ENCODE measurements at places on chromosomes 4 and X. TPM values are rescaled to one million over a fixed set of nuclear protein-coding genes. Genes with fewer than 3 reads are reported as not detected.

- no peak for DNase-seq
These were observed 30.0 kb downstream of the TLR2 start for GRCh38 chr4:153713866-153714646.

DNA sequence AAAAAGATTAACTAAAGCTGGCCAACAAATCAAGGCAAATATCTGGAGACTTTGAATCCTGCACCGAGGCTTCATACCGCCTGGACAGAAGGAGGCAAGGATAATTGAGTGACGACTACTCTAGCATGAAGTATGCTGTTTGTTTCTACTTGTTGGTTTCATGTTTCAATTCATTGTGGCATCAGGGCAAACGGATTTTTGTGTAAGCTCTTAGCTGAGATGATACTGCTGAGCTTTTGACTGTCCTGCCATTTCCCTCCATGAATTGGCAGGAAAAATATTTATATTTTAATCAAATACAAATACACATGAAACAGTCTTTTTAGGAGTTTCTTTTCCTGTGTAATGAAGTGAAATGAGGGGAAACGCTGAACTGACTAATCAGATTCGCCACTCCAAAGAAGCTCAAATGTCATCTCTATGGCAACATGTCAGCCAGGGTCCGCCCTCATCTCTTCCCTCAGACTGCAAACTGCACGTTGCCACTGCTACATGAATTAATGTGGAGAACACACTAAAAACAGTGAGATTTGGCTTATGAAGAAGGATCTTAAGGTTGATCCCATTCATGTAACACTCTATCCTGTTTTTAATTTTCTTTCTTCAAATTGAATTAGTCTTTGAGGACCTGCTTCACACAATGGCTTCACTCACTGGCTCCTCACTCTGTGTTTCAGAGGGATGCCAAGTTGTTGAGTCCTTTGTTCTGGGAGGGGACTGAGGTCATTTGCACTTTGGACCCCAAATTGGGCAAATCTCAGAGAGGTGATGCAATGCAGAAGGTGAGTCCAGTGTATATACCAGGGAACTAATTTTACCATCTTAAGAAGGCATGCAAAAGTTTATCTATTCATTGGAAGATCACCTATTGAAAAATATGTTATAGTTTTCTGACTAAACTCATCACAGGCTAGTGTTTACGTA lies 149.6 kb upstream of the MID1 start:
- peak; percentile 15 for DNase-seq

GRCh38 chrX:153853180-153853901 lies 23.0 kb upstream of the PDZD4 start:
- no peak for DNase-seq

The CACNA1F gene
- not detected for total RNA-seq

GRCh38 chr4:31702326-31702725 lies 982.2 kb downstream of the PCDH7 start:
- DNase-seq = no peak

The SHROOM3 gene
- total RNA-seq = 2.8 TPM

The CORIN gene
- 0.25 TPM for total RNA-seq

The SH3RF1 gene
- total RNA-seq = 4.0 TPM

DNA sequence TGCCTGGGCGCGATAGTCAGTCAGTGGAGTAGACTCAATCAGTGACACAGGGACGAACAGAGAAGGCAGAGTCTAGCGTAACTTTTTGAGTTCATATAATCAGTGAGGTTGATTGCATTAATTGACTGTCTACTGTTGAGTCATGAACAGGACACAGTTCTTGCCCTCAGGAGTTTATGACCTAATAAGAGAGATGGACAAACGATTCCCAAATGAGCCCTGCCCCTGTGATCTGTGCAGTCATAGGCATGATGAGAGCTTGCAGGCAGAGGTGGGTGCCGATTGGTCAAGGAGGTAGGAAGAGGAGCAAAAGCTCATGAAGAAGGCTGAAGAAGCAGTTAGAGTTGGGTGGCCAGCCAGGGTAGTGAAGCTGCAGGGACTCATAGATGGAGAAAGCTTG lies 57.1 kb downstream of the ADD1 start:
- DNase-seq = no peak

DNA sequence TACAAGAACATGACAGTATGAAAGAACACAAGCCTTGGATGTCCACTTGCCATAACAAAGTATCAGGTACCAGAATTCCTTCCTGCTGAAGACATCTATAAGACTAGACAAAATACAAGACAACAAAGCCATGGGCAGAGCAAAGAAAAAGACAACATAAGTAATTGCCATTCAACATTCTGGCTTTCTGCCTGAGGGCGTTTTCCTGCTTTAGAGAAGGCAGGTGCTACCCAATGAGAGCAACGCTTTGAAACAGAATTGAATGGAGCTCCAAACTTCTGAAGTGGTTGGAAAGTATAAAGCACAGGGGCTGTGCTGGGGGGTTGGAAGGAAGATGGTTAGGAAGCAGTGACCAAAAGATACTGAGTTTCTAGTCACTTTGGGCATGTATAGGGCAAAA lies 30.1 kb downstream of the PDE5A start:
- no peak for DNase-seq

The ARMCX1 gene
- total RNA-seq = 24.4 TPM

The ATP1B4 gene
- total RNA-seq = not detected

GRCh38 chrX:134572816-134573682 lies 85.2 kb downstream of the PLAC1 start:
- DNase-seq = peak; percentile 15

DNA sequence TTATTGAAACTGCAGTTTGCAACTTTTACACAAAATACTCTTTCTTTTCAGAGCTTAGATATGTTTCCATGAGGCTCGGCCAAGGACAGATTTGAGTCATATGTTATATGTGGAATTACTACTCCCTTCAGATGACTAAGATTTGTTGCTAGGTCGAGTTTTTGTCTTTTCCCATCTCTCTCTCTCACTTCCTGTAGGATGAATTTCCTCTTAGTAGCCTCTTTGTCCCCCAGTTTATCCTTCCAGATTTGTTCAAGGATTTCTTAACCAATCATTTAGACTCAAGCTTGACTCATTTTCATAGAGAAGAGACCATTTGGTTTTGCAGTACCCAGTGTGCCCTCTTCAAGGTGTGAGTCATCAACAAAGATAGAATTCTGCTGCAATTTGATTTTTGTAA lies 209.2 kb downstream of the GLUD2 start:
- no peak for DNase-seq

The PACRGL gene
- 28.4 TPM for total RNA-seq

- DNase-seq = no peak
These were observed 41.0 kb downstream of the IRF2 start for GRCh38 chr4:184433258-184433892.

DNA sequence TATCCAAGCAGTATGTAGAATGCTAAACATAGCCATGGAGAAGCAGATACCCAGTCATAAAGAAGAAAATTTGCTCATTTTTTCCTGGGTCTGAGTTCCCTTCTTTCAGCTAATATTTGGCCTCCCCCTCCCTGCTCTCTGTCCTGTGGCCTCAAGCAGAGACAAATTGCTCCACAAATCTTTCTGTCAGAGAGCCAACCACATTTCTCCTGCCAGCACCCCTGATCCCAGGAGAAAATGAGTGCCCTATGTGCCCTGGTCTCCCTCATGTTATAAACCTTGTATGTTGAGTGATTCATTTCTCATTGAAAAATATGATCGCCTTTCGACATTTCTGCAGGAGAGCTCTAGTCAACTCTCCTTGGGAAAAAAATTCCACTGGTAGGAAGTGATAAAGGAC lies 82.0 kb downstream of the TMEM156 start:
- no peak for DNase-seq

- peak; percentile 4 for DNase-seq
These were observed 341.2 kb upstream of the FMR1 start for GRCh38 chrX:147570483-147570882.

- peak; percentile 47 for DNase-seq
These were observed 73.5 kb upstream of the RAP2C start for GRCh38 chrX:132292793-132293192.

GRCh38 chr4:88012647-88013046 lies 5.2 kb downstream of the PKD2 start:
- peak; percentile 43 for DNase-seq

The MAGEA11 gene
- 10.0 TPM for total RNA-seq

DNA sequence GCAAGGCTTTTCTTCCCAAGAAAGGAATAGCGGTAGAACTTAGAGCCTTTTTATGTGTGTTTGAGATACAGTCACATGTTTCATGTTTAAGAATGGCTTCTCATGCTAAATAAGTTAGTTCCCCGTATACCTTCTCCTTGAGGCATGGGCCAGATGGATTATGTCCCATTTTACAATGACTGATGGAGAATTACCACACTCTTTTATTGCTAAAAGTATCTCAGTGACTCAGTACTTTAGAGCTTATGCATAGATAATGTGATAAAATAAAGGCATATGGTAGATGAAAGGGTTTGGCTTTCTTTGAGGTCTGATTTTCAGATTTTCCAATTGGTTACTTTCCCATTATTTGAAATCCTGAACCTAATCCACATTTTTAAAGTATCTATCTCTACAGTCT lies 121.8 kb upstream of the BMPR1B start:
- no peak for DNase-seq

The NLRP2B gene
- total RNA-seq = not detected

DNA sequence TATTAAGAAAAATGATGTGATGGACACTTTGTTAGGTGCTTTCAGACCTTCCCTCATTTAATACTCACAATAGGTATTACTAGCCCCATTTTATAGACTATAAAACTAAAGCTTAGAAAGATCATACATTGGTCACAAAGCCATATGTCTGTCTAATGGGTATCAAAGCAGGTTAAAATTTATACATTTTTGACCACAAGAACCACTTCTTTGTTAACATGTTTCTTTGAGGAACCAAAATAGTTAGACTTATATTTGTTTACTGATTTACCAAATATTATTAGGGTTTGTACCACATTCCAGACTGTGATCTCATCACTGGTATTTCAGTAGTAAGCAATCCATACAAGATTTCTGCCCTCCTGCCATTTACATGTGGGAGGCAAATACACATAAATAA lies 363.3 kb downstream of the NAF1 start:
- no peak for DNase-seq

The GPAT3 gene
- 65.1 TPM for total RNA-seq

DNA sequence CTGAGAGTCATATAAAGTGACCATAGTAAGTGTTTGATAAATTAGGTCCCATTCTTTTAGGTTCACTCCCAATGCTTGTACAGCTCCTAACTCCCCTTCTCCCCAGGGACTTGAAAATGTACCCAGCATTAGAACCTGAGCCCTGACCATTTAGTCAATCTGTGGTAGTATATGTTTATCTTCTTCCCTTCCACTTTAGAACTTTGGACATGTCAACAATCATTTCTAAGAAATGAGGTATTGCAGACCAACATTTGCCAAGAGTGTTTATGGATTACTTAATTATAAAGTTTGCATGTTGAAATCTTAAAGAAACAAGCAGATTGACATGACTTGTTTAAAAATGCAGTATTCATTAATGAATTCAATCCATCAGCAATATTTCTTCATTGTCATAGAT lies 26.0 kb downstream of the AFM start:
- DNase-seq = no peak

DNA sequence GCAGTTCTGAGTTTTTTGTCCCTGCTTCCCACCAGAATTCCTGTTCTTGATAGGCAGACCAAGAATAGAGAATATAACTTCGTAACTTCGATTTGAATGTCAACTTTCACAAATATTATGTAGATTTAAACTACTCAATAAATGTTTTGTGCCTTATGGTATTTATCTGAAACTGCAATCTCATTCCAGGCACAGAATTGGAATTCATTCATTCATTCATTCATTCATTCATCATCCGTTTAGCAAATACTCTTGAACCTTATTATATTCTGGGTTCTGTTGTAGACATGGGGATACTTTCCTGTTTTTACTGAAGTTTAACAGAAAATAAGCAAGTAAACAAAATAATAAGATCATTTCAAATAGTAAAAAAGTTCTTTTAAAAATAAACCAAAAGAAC lies 324.4 kb downstream of the UNC5C start:
- DNase-seq = no peak

DNA sequence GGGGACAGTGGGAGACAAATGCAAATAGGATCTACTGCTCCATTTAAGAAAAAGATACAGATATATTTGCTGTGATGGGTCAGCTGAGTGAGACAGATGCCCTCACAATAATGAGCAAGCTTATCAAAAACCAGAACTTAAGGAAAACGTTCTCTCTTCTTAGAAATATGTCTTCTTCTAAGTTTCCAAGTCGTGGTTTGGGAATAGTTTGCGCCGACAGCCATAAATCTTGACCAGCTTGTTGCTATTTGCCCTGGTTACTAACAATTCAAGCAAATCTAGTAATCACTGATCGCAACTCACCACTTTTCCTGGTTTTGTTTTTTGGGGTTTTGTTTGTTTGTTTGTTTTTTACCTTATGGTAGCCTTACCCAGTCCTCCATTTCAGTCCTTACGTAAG lies 67.6 kb upstream of the GUCY1A1 start:
- DNase-seq = no peak

The TMEM156 gene
- 2.7 TPM for total RNA-seq

DNA sequence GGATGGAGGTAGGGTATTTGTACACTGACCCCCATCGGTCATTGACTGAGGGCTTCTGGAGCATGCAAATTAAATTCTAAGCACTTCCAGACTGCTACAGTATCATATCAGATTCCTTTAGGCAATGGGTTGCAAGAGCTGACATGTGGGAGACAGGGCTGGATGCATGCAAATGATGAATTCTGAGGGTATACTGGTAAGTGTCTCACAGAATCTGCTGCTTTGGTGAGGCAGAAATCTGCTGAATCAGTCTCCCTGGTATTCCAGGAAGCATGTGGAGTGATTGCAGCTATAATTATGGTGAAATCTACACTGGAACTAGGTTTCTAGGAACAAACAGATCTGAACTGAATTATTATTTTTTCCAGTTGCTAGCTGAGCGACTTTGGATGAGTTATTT lies 684.9 kb upstream of the MAGEB2 start:
- no peak for DNase-seq

The KCNE5 gene
- total RNA-seq = 0.14 TPM

GRCh38 chrX:100411802-100412715 lies 2.0 kb upstream of the PCDH19 start:
- DNase-seq = no peak

- DNase-seq = peak; percentile 74
These were observed 54.4 kb upstream of the LCORL start for GRCh38 chr4:18075823-18076433.

DNA sequence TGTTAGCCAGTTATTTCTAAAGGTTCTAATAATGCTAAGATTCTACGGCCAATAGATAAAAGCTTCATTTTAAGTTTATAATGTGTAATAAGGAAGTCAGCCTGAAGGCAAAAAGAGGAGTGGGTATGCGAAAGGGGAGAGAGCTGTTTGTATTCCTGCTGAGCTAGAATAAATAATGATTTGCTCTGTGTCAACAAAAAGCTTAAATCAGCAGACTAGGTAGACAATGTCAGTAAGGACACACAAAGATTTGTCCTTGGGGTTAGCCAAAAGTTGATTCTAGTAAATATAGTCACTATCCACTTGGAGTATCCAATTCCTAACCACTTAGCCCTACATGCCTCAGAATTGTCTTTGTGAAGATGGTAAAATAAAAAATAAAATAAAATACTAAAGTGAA lies 90.3 kb upstream of the GRIA3 start:
- no peak for DNase-seq

- no peak for DNase-seq
These were observed 4.5 kb downstream of the PRR27 start for GRCh38 chr4:70158576-70158975.

Data from H4 (cell line).